ENCODE measurements at places on chromosomes 12 and 14.

DNA sequence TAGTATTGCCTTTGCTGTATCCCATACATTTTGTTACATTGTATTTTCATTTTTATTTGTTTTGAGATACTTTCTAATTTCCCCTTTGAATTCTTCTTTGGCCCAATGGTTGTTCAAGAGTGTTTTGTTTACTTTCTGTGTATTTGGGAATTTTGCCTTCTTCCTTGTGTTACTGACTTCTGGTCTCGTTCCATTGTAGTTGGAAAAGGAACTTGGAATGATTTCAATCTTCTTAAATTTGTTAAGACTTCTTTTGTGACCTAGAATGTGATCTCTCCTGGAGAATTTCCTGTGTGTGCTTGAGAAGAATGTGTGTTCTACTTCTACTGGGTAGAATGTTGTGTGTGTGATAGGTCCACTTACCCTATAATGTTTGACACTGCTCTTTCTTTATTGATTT, 304.4 kb upstream of the RTL1 start:
- no peak for DNase-seq

GRCh38 chr14:29930283-29930682, 2.6 kb upstream of the PRKD1 start:
- DNase-seq, result no peak

- DNase-seq, result no peak
Observed at GRCh38 chr12:119512772-119513497, 80.6 kb upstream of the TMEM233 start.

DNA sequence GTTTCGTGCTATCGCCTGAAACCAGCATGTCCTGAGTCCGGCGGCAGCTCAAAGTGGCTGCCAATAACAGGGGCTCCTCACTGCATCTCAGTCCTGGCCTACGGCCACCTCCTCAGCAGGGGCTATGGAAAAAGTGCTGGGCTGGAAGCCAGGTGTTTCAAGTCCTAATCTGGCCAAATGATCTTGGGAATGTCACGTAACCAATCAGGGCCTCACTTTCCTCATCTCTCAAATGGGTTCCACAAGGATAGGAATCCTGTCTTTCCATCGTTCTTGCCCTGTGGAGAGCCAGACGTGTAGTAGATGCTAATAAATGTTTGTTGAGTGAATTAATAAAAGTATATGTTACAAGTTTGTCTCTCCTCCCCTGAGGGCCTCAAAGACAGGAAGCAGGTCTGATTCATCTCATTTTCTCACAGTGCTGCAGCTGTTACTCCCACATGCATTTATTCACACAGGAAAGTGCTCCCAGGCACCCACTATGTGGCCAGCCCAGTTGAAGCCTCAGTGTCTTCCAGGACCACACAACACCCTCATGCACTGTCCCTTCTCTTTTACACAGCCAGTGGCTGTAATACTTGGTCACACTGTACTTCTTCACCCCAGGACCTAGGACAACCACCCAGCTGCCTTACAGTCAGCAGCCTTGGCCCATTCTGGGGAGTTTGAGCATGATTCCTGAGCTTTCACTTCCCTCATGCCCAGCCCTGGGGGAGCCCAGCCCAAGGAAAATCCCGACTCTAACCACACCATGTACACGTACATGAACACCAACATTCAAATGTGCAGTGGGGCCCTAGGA, 5.0 kb downstream of the CMKLR1 start:
- DNase-seq, result no peak

DNA sequence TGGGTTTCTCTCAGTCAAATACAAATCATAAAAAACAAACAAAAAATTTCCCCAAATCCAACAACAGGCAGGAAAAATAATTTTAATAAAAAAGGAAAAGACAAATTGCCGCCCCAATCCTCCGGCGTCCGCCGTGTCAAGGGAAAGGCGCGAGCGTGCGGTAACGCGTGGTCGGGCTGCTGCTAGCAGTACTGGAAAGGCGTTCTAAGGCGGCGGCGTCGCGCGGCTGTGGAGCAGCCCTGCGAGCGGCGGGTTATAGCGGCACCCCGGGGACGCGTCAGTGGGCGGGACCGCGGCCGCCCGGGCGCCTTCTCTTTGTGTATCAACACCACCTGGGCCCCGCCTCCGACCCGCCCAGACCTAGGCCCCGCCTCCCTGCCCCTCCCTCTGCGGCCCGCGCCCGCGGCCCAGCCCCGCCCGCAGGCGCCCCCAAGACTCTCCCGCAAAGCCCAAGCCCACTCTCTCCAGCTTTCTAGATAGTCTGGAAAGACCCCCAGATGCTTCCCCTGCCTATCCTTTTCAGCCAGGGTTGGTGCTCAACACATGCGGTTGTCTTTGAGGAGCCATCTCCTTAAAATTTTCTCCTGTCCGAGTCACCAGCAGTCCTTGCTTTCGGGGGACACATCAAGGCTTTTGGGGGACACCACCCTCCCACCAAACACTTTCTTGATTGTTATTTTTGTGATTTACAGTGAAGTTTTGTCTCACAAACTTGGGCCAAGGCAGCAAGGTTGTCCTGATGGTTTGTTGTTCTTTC, at the start of gene SLC38A2:
SLC38A2 (minus strand) TSS at position 230 of the 757 bp plus-strand sequence. CDS start 1,480 bp downstream, outside the sequence.
- DNase-seq, result peak; percentile 97

DNA sequence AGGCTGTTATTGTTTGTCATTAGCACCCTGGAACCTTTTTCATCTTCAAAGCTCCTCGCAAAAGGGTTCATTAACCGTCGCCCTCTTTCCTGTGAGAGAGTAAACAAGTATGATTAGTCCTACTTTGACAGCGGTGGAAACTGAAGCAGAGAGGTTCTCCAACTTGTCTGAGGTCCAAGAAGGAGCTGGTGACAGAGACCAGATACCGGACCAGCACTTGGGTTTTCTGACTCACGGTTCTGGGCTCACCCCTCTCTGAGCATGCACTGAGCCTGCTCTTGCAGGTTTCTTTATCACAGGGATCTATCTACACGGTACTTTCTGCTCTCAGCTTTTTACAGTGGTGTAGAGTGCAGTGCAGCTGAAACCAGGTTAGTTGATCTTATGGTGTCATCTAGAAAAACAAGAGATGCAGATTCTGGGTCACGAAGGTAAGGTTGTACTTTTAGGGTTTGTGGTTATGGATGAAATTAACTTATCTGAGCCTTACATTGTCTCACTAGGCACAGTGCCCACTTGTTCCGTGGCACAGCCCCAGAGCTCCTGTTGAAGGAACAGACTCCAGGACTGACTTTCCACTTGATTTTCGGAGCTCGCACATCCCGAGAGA, 62.1 kb downstream of the PPP2R5C start:
- peak; percentile 48 for DNase-seq

GRCh38 chr12:75979181-75979580, 52.4 kb downstream of the PHLDA1 start:
- DNase-seq, result no peak

GRCh38 chr14:24062216-24062980, 9.0 kb upstream of the CPNE6 start:
- DNase-seq, result no peak

- DNase-seq, result no peak
Observed at GRCh38 chr12:105946493-105946901, 192.3 kb downstream of the NUAK1 start.

DNA sequence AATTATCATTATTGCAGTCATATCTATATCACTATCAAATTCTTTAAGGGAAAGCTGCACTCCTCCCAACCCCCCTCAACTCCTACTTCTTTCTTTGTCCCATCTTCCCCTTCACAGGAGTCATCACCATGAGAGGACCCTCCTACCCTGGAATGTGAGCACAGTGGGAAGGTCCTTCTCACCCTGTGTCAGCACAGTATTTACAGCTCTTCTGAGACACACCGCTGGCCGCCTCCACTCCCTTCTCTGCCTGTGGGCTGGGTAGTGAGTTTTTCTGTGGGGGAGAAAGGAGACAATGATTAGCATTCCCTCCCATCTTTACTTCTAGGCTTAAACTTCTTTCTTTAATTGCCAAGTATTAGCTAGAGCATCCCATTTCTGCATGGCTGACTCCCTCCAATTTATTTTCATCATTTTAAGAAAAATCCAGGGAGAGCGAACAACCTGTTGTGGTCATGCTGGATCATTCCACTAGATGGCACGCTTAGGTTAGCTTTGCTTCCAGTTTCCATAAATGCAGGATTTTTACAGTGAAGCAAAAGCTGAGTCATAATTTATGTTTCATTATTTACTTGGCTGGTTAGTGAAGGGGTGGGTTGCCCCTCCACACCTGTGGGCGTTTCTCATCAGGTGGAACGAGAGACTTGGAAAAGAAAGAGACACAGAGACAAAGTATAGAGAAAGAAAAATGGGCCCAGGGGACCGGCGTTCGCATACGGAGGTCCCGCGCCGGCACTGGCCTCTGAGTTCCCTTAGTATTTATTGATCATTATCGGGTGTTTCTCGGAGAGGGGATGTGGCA, 188.5 kb downstream of the ALX1 start:
- no peak for DNase-seq

DNA sequence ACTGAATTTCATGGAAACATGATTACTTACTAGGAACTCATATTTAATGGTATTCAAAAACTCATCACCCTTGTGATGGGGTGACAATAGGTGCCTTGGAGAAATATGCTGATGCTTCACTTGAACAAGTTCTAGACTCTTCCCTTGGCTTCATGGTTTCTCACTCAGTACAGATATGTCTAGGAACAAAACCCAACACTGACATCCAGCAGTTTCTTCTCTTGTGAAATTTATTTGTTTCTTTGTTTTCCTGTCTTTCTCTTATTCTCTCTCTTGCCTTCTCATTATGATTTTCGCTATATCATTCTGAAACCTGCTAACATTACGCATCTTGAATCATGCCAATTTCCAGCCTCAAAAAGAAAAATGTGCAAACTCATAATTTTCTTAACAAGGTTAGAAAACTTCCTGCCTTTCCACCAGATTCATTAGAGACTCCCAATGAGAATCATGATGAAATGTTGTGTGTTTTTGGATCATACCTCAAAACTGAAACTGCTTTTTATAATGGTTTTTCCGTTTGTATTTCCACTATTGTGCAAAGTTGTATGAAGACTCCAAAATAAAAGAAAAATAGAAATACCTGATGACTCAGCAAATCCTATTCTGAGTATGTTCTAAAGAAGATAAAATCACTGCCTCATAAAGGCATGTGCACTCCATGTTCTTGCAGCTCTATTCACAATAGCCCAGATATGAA, 1021.5 kb downstream of the TMEM121 start:
- no peak for DNase-seq

DNA sequence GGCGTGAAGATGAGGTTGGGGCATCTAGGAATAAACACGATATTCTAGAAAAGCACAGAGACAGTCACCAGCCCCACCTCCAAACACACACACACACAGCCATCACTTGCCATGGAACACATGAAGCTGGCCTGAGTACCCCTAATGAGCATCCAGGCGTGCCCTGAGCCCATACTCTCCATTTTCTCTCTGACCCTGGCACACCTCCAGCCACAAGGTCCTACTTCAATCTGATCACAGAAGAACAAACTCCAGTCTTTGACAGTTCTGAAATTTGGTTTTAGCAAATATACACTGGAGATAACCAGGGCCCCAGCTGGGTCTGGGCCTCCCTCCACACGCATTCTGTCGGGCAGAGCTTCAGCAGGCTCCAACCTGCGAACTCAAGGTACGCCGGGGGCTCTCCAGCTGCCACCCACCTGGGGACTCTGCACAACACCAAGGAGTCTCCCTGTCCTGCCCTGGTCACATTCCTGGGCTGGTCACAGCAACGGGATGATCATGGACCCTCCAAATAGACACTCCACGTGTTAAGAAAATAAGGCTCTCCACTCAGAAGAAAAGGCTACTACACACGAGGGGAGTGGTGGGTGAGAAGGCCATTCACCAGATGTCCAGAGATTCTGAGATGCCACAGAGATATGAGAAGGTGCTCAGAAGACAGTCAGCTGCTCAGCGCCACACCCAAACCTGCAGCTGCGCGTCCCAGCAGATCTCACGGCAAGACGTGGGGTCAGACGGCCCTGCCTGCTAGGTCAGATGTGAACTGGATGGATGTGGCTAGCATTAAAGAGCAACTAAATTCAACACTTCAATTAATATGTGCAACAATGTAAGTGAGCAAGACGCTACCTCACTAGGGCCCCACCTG, 57.0 kb upstream of the PNMA1 start:
- no peak for DNase-seq

DNA sequence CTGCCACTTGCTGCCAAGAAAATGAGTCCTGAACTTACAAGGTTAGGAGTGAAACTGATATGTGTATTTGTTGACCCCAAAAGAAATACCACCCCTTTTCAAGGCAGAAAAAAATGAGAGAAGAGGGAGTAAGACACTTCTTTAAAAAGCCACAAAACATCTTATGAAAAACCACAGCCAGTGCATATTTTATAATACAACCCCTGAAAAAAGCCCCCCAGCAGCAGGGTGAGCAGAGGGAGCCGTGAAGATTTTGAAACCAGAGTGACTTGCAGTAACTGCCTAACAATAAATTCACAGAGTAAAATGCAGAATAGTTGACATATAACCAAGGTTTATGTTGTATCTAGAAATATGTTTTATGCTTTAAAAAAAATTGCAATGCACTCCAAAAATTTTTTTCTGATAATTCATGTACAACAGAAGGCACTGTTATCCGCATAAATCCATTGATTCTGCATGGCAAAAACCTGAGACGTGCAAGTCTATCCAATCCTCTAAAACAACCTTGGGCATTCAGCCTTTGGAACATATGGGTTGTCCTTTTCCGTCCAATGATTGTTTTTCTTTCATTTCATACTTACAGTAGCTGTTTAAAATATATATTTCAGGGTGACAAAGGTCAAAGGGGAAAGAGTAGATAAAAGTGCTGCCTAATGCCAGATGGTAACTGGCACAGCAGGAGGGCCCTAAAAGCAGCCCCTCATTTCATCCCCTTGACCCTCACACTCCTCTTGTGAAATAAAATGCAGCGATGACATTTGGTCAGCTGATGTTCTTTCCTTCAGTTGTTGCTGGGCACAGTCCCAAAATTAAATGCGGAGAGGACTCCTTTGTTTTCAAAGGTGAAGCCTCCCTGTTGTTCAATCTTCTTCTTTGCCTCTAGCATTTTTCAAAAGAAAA, 65.3 kb downstream of the IPO8 start:
- no peak for DNase-seq

GRCh38 chr12:39975374-39975918, 130.4 kb downstream of the SLC2A13 start:
- no peak for DNase-seq

- DNase-seq, result no peak
Observed at GRCh38 chr12:30691122-30691879, 4.4 kb downstream of the IPO8 start.

- DNase-seq, result no peak
Observed at GRCh38 chr14:65041434-65041915, 54.8 kb downstream of the FNTB start.

DNA sequence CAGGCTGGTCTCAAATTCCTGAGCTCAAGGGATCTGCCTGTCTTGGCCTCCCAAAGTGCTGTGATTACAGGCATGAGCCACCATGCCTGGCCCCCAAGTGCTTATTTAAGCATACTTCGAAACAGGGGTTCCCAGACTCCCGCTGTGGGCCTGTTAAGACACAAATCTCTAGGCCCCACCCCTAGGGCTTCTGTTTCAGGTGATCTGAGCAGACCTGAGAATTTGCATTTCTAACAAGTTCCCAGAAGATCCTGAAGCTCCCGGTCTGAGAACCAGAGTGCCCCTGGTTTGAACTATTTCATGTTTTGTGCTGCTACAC, 25.0 kb downstream of the GCH1 start:
- no peak for DNase-seq

All from activated T-cell treated with anti-CD3 and anti-CD28 coated beads for 1 hour (primary cell).